ENCODE measurements at places on chromosomes 1 and 21.

GRCh38 chr1:228108055-228108690 lies 926 bp downstream of the MRPL55 start:
- DNase-seq, result no peak

DNA sequence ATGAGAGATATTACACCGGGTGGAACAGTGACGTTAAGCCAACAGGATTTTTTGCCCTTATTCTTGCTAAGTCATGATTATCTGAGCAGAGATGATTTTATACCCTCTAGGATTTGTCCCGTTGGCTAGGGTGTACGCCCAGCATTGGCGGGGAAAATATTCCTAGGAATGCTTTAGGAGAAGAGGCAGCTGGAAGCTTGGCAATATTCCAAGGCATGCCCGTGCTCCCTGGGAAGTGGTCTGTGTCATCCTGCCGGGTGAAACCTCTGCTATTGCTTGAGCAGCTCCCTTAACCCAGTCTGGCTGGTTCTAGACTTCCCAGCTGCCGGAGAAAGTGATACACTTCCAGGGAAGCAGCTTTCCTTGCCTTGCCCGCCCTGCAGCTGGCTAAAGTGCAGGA lies 16.2 kb downstream of the CHRNB2 start:
- DNase-seq, result no peak

DNA sequence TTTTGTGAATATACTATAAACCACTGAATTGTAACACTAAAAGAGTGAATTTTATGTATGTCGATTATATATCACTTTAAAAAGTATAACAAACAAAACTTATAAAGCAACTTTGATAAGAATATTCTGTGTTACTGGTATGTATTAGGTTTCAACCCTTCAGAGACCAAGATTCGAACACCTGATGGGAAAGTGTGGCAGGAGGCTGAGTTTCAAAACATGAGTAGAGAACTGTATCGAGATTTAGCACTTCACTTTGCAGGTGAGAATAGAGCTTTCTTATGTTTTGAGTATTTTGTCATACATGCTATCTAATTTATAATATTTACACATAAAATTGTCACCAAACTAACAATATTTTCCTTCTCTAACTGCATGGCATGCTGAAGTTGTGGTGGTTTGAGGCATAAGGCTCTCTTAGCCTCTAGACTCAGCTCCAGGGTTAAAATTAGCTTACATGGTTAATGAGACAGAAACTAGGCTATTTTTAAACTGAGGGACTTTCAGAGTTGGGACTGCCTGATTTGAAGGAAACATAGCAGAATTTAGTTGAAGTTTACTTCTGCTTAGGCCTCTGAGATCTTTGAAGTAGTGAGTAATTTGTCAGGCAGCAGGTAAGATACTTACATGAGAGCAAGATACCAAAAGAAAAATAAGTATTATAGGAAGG lies 48.6 kb downstream of the CEP350 start:
- DNase-seq, result no peak

DNA sequence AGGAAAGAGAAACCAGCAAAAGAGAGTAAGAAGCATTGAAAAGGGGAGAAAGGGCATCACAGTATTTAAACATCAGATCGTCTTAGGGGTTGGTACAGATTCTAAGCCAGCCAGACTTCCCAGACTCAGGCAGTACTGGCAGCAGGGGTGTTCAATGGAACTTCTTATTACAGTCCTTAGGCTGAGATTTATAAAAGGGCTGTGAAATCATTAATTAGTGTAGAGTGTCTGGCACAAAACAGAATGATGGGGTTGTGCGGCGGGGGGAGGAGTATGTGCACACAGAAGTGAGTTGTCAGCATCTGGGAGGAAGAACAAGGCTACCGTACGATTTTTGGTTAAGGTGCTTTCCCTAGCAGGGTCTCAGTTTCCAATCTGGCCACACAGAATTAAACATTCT lies 38.2 kb downstream of the ARHGEF11 start:
- DNase-seq, result no peak

DNA sequence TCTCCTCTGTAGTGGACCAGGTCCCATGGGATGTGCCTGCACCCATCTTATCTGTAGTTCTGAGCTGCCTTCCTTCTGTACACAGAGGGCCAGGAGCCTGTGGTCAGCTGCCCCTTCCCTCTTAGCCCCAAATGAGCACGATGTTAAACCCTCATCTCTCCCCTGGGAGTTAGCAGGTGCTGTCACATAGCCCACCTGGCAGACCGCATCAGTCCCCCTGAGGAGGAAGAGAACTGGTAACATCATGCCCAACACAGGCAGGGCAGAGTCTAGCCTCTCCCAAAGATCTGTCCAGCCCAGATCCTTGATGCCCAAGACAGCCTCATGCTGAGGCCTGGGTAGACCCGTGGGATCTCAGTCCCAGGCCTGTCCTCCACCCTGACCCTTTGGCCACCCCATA lies 4.7 kb downstream of the TIE1 start:
- DNase-seq, result no peak

GRCh38 chr1:17023102-17023501 lies 11.4 kb upstream of the ATP13A2 start:
- DNase-seq, result no peak

GRCh38 chr1:227885135-227885647 lies 62.5 kb downstream of the WNT9A start:
- DNase-seq, result peak; percentile 32

GRCh38 chr1:28144203-28145135 lies 32.0 kb downstream of the PTAFR start:
- peak; percentile 68 for DNase-seq

GRCh38 chr1:33078030-33078591 lies 2.8 kb upstream of the AZIN2 start:
- DNase-seq, result no peak

DNA sequence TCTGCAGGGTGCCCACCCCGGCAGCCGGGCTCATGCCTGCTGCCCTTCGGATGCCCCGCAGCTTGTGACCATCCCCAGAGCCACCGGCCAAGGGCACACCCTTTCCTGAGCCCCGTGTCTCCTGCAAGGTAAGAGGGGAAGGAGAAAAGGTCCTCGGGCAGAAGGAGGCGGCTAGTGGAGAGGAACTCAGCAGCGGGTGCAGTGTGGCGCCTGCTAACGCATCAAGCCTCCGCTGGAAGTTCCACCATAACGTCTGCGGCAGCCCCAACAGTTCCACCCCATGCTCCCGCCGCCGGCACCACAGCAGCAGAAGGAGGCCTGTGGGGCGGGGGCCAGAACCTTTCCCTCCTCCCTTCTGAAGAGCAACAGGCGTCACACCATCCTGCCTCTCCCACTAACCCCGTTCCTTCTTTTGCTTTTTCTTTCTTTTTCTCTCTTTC lies 990 bp downstream of the VWA5B1 start:
- DNase-seq, result peak; percentile 36

GRCh38 chr1:85464497-85465098 lies 361 bp downstream of the DDAH1 start:
- peak; percentile 58 for DNase-seq

DNA sequence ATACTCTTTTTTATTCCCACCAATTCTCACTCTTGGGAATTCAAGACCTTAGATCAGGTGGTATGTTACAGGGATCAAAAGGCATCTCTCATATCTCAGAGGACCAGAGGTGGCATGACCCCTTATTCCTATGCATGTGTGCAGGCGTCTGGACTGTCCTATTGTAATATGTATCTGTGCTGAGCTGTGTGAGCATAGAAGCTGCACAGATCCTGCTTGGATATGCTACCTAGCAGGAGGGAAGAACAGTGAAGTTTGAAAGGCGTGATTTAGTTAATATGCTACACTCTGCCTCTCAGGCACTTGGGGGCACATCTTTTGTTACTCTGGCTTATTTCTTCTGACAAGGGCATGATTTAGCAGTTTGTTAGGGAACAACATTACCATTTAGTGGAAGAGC lies 86.7 kb upstream of the ZRANB2 start:
- DNase-seq, result no peak

DNA sequence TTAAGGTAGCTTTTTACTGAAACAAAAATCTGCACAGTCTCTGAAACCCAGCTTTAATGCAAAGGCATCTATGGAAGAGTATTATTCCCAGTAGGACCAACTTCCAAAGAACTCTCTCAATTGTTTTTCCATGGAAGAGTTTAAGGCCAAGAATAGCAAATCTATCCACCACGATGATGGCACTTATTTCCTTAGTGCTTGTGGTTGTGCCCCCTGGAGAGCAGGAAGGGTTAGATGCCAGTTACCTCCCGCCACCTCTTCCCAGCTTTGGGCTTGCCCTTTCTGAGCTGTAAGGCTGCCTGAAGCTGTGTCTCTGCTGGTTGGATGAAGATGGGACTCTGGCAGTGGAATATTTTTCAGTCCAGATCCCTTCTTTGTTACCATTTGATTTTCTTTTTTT lies 4.8 kb upstream of the ATP1A1 start:
- no peak for DNase-seq
